NCI-H1436 treated with DMSO at 0.1 percent for 48 hours (cell line): ENCODE measurements at places on chromosomes 4 and X.
A peak's percentile ranks its signal among the peaks of the same experiment; 100 is the strongest.

- no peak for DNase-seq
Observed at GRCh38 chrX:132258509-132258908, 39.3 kb upstream of the RAP2C start.

DNA sequence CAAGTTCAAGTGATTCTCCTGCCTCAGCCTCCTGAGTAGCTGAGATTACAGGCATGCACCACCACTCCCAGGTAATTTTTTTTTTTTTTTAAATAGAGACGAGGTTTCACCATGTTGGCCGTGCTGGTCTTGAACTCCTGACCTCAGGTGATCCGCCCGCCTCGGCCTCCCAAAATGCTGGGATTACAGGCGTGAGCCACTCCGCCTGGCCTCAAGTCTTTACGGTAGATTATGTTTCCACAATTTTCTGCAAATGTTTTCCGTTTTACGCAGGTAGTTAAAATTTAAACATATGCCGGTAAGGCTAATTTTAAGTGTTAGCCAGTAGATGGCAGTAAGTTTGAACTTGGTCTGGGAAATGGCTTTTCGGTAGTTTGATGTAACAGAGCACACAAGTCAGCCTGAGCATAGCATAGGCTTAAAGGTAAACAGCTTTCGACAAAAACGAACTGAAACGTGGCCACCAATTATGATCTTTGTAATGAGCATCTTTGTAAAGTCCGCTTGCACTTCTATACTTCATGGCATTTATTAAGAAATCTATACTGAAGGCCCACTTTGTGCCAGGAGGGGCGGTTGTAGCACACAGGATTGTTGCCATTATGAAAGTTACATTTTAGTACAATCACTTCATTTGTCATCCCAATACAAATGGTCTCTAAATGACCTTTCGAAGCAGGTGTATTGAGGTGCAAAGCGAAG lies 31.1 kb downstream of the CCKAR start:
- peak; percentile 37 for DNase-seq

DNA sequence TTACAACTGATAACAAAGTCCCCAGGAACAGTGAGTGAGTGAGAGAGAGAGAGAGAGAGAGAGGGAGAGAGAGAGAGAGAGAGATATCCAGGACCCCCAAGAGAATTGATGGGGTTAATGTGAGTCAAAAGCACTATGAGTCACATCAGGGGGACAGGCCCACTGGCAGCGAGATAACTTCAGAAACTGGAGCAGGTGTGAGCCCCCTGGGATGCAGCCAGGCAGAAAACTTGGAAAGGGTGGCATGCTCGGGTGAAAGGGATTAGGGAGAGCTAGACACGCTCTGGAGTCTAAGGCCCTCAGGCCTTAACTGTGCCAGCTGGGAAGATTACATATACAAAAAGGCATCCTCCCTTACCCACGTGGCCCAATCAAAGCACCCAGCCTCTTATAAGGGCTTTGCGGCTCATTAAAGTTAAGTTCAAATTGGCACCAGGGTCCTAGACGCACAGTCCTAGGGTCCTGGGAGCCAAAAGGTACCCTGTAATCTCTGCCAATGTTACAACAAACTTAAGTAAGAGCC lies 841 bp downstream of the ACOT9 start:
- no peak for DNase-seq

DNA sequence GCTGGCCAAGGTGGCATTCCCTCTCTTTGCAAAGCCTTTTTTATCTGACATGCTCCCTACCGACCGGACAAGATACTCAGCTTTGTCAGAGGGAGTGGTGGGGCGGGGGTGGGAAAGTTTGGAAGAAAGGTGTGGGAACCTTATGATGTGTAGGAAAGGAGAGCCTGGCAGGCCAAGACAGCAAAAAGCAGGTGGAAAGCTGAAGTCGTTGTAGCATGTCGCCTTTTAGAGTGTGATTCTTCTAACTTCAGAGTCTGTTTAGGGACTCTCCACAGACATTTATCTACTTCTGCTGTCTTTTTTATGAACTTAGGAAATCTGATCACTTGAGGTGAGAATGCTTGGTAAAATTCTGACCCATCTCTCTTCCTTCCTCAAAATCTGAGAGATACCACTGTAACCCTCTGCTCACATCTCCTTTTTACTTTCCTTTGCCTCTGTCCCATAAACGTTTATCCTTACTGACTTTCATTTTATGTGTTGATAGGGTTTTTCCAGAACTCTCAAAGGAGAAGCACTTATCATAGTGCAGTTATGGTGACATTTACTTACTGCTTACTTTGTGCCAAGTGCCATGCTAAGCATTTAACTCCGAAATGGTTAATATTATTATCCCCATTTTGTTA lies 8.2 kb upstream of the RUFY3 start:
- DNase-seq: no peak

- DNase-seq: peak; percentile 43
Observed at GRCh38 chr4:23889814-23890341, at the start of gene PPARGC1A. Gene PPARGC1A, minus strand, starts transcription at chr4:23890047. Its CDS starts 90 bp downstream, at chr4:23889957.
